Activated CD8-positive, alpha-beta memory T cell treated with anti-CD3 and anti-CD28 coated beads for 36 hours (primary cell): ENCODE measurements at places on chromosomes 5 and 9. TPM values are rescaled to one million over a fixed set of nuclear protein-coding genes. Genes with fewer than 3 reads are reported as not detected.

The PCDHB4 gene
- not detected for total RNA-seq

The MORN5 gene
- not detected for total RNA-seq

The ANKRD33B gene
- 22.9 TPM for total RNA-seq

The SPATA31C1 gene
- not detected for total RNA-seq

The CAVIN4 gene
- 0.21 TPM for total RNA-seq
